GF-D8 (cell line): ENCODE measurements at places on chromosomes 12 and 14.
A peak's percentile ranks its signal among the peaks of the same experiment; 100 is the strongest.

DNA sequence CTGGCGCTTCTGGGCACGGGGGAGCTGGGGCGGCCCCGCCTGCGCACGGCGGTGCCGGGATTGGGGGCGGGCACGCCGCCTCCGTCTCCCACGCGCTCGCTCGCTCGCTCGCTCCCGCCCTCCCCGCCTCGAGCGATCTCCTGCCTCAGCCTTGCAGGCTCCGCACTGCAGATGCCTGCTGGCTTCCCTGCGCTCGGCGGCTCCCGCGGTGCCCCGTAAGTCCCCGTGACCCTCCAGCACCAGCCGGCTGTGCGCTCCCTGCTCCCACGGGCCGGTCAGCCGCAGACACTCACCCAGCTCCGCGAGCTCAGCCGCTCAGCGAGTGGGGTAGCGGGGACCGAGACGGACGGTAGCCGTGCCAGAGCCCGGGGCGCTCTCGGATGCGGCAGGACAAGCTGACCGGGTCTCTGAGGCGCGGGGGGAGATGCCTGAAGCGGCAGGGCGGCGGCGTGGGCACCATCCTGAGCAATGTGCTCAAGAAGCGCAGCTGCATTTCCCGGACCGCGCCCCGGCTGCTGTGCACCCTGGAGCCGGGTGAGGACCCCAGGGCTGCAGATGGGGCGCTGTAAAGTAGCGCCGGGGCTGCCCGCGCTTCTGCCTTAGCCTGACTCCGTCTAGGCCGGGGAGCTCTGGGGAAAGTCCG is at the start of gene TBC1D30:
Gene TBC1D30 (plus strand): TSS at position 148 of the 643 bp plus-strand sequence. CDS start 233 bp downstream, at position 381.
- no peak for DNase-seq

- DNase-seq = no peak
Observed at GRCh38 chr14:44170101-44170500, 337.0 kb downstream of the FSCB start.

DNA sequence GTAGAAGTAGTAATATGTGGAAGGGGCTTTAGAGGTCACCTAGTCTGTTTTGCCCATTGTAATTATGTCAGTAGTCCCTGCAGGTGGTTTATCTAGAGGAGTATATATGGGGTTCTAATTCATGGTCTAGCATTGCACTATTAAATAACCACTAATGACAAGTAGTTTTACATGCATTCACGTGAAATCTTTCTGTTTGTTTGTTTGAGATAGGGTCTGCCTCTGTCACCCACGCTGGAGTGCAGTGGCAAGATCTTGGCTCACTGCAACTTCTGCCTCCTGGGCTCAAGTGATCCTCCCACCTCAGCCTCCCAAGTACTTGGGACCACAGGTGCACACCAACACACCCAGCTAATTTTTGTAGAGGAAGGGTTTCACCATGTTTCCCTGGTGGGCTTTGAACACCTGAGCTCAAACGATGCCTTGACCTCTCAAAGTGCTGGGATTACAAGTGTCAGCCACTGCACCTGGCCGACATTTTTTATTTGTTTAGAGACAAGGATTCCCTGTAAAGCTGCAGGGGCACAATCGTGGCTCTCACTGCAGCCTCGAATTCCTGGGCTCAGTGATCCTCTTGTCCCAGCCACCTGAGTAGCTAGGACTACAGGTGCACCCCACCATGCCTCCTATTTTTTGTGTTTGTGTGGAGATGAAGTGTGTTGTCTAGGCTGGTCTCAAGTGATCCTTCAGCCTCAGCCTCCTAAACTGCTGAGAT is 12.0 kb upstream of the PSEN1 start:
- no peak for DNase-seq

DNA sequence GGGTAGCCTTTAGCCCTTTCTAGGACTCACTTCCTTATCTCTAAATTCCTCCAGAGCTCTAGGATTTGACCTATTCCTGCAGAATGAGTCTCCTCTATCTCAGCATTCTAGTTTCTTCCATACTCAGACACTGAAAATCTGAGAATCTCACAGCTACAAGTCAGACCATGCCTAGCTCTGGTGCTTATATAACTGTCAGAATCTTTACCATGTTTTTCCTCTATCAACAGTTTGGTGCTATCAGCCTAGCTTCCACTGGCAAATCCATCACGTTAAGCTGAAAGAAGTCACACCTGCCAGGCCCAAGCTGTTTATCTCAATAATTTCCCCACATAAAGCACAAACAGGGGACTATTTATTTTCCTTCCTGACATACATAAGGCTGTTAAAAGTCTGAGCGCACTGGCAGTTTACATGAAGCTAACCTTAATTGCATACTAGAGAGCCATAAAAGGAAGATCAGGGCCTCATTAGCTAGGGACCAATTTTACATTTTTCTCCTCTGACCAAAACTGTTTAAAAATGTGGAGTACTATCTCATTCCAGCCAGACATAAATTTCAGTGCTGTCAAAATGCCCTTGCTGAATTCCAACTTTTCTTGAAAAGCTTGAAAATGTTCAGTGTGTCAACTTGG is 270.5 kb downstream of the C12orf75 start:
- DNase-seq = no peak

DNA sequence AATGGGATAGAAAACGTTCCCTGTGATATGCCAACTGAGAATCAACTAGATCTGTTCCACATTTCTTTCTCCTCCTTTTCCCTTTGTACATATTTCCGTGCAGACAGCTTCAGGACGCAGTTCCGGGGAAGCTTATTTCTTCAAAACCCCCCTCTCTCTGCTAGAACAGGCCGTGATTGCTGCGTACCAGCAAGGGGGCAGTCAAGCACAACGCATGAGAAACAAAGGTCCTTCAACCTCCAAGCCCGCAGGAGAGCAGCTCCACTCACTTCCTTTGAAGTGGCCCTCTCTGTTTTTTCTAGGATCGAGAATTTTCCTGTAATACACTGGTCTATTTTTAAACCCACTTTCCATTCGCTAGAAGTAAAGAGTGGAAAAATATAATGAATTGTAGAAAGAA is 80.8 kb downstream of the ZNF664 start:
- no peak for DNase-seq

DNA sequence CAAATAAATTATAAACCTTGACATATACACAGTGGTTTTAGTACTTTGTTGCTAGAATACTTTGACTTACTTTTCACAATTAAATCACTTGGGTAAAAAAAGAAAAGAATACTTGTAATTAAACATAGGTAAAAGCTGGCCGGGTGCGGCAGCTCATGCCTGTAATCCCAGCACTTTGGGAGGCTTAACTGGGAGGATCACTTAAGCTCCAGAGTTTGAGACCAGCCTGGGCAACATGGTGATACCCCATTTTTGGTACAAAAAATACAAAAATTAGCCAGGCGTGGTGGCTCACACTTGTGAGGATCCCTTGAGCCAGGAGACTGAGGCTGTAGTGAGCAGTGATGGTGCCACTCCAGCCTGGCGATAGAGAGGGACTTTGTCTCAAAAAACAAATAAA is 7.8 kb downstream of the STX2 start:
- DNase-seq = no peak

- DNase-seq = no peak
Observed at GRCh38 chr14:89319687-89320086, 97.3 kb downstream of the FOXN3 start.

DNA sequence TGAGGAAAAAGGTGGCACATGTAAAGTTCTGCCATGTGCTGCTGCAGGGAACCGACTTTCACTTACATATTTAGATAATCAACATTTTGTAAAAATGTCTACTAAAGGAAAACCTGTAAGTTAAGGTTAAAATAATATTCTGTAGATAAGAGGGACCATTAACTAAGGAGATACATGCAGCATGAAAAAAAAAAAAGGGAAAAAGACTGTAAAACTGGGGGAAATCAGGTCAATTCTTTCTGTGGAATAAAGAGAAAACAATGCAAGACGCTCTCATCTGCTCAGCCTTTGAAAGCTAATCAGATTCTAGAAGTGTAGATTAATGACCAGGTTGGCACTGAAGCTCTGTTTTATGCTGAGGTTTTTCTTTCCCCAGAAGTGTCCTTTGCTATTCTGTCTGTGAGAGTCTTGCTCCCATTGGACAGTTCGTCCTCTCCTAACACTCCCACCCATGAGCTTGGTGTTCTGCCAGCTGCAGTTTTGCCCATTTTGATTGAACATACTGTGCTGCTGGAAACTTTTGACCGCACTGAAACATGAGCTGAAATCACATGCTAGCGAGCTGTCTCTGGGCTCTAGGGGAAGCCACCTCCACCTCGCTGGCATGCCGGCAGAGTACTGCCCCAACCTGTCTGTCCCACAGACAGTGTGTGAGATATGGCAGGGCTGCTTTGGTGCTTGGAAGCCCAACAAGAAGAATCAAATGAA is 39.7 kb downstream of the PPTC7 start:
- DNase-seq = no peak

DNA sequence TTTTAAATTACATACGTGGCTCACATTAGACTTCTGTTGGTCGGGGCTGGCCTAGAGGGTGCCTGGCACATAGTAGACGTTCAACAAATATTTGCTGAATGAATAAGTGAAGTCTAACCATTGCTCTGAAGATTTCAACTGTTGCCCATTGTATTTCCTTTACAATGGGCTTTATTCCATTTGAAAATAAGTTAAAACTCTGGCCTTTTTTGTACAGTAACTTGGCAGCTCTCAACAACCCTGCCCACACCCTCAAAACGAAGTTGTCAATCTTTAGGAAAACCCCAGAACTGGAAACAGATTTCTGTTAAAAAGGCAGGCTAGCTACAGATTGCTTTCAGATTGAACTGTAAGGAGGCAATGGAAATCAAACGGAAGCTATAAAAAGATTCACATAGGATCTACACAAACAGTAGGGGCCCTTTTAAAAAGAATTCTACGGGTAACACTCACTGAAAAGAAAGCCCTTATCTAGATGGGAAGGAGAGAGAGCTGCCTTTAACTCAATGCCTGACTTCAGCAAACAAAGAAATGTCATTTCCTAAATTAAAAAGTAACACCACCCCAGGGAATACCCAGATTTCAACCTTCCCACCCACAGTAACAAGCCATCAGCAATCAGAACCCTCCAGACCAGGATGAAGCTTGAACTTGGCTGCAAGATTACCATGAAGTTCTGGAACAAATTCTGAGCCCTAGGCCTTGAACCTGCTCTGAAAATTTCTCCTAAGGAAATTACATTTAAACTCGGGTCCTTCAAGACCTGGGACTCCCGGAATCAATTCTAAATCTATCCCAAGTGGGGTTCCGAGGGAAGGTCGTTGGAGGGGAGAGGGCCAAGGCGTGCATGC is 1.4 kb downstream of the WSB2 start:
- DNase-seq = no peak

GRCh38 chr12:6532051-6532926 is 2.0 kb upstream of the GAPDH start:
- peak; percentile 86 for DNase-seq

DNA sequence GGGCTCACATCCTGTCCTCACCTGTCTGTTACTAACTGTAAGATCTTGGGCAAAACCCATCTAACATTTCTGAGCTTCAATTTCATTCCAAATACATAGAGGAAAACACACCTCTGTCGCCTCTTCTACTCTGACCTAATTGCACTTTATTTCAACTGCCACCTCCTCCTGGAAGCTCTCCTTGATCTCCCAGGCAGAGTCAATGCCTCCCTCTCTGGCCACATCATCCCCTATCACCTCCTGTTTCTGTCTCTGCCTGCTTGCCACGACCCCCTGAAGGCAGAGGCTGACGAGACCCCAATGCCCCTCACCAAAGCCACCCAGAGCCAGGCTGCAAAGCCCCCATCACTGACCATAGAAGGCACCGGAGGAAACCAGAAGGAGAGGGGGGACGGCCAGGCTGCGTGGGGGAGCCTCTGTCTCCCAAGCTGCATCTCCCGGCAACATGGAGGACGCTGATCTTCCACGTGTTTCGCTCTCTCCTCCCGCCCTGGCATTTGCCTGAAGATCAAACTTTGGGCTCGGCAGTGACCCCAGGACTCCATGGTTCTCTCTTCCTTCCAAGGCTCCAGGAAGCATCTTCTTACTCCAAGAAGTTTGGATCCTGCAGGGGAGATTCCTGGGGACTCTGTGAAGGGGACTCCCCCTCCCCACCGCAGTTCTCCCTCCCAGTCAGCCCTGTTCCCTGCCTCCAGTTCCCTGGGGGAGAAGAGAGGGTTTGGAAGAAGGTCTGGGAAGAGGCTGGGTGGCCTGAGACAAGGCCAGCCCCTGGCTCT is 50.1 kb upstream of the BCL11B start:
- no peak for DNase-seq

DNA sequence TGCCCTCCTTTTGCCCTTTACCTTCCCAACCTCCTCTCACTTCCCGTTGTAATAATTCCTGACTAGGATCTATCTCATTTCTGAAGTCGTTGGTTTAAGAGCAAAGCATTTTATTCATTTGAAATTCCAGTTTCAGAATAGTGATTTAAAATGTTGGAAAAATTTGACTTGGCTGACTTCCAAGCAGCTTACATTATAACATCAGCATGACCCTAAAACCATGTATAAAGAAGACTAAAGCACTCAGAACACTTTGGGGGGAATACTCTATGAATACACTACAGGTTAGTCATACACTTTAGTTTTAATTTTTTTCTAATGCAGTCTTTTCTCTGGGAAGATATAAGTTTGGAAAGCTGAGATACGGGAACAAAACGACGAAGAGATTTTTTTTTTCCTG is 161.1 kb downstream of the BTG1 start:
- DNase-seq = no peak

DNA sequence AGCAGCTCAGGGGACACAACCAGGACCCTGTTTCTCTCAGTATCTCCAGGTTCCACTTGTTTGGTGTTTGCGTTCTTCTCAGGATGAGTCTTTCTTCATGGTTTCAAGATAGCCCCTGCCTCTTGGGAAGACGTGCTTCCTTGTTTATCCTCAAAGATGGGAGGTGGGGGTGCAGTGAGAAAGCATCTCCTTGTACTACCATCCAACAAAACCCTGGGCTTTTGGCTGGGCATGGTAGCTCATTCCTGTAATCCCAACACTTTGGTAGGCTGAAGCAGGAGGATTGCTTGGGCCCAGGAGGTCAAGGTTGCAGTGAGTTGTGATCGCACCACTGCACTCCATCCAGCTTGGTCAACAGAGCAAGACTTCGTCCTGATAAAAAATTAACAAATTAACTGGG is 21.0 kb upstream of the TUNAR start:
- DNase-seq = no peak

- no peak for DNase-seq
Observed at GRCh38 chr12:7006639-7007038, 11.6 kb downstream of the LPCAT3 start.

DNA sequence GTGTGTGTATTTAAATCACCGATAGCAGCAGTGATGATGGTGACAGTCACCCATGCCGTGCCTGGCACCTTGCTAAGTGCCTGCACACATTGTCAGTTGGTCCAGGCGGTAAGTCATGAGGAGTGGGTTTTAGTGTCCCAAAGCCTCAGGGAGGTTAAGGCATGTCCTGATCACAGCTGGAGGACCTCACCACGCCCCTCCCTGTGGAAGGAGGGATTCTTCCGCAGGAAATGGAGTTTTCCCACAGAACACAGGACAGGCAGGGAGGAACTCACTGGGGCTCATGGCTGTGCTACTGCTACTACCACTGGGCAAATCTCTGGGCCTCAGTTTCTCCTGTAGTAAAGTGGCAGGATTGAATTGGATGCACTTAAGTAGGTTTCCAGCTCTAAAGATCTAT is 142.3 kb downstream of the CACNA1C start:
- no peak for DNase-seq
